NCI-H2107 (cell line): ENCODE measurements at places on chromosomes 1 and 21.

GRCh38 chr1:236773919-236774318, 21.2 kb upstream of the MTR start:
- DNase-seq, result no peak

- DNase-seq, result no peak
These were observed 321.3 kb downstream of the CAMTA1 start for GRCh38 chr1:7106442-7107108.

- no peak for DNase-seq
These were observed 39.7 kb downstream of the PROX1 start for GRCh38 chr1:214027498-214027897.

DNA sequence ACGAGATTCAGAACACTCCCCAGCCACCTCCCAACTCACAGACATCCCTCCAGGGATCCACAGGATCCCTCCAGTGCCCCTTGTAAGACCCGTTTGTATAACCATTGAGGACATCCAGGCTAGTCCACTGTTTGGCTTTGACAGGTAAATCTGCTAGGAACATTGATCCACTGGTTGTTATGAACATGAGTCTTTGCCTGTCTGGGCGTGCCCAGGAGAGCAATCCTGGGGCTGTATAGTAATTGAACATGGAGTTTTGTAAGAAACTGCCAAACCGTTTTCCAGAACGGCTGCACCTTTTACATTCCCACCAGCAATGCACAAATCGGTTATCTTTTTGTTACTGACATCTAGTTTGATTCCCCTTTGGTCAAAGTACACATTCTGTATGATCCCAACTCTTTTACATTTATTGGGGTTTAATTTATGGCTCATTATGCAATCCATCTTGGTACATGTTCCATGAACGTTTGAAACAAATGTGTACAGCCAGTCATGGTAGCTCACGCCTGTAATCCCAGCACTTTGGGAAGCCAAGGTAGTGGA, 88.7 kb downstream of the WDR4 start:
- DNase-seq, result no peak

DNA sequence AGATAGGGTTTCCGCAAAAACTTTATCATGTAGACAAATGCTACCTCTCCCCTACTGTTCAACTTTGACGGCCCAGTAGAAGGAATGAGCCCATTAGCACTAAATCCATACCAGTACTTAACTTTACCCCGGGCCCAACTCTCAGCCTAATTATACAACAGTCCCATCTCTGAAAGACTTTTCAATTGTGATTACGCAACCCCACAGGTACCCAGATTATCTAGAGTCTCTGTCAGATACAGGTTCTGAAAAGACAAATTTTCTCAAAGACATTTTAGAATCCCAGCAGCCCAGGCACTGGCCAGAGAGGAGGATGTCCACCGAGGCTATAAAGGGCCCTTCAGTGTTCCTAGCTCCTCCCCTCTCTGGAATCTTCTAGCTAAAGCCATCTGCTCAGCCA, 15.0 kb downstream of the FAM78B start:
- DNase-seq, result no peak

- DNase-seq, result no peak
These were observed 47.0 kb upstream of the SLC2A1 start for GRCh38 chr1:43005460-43006361.

- no peak for DNase-seq
These were observed 8.6 kb upstream of the LHX4 start for GRCh38 chr1:180221462-180221861.

- no peak for DNase-seq
These were observed 74.6 kb upstream of the TENT5C start for GRCh38 chr1:117531222-117531621.

- DNase-seq, result no peak
These were observed 649.4 kb upstream of the CXADR start for GRCh38 chr21:16863362-16863905.

DNA sequence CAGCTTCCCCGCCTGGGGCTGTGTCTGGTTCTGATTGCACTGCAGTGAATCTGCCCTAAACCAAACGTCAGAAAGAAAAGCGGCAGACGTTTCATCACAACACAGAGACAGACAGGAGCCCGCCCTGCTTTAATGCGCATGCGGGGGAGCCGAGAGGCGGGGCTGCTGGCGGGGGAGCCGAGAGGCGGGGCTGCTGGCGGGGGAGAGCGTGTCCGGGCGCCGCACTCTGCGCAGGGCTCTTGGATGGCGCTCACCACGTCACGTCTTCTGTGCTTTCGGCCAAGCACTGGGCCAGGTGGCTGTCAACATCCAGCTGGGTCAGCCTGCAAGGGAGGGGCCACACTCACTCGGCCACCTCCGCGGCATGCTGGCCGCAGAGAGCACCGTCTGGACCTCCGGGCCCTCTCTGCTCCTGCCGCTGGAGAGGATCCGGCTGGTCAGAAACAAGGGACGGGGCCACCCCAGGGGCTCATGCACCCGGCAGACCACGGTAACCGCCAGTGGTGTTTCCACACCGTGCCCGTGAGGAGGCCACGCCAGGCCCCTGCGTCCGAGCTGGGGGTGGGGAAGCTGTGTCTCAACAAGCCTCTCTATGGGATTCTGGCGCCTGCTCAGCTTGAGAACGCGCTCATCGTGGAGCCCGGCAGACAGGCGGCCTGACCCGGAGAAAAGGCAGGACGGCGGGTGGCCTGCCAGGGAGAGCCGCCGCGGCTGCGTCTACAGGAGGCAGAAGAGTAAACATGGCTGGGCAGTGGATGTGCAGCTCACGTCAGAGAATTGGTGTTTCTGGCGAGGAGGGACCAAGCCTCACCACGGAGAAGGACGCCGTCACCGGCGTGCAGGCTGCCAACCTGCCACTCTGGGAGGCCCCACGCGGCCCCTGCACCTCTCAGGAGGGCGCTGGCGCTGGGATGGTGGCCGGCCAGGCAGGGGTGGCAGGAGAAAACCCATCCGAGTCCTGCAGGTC, 4.8 kb downstream of the FAAP20 start:
- peak; percentile 34 for DNase-seq

DNA sequence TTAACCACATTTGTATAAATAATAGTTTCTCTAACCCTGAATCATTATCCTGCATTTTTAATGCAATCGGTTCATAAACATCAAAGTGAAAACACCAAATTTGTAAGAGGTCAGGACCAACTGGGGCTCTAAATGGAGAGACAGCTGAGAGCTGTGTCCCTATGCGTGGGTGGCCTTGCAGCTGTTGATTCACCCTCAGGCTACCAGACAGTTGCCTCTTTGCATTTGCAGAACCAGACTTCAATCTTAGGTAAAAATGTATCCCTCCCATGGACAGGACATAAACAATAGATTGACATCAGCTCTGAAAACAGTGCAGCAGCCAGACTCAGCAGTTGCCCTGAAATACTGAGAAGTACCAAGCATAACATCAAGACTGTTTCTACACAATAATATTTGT, 8.8 kb upstream of the TGFB2 start:
- DNase-seq, result no peak

DNA sequence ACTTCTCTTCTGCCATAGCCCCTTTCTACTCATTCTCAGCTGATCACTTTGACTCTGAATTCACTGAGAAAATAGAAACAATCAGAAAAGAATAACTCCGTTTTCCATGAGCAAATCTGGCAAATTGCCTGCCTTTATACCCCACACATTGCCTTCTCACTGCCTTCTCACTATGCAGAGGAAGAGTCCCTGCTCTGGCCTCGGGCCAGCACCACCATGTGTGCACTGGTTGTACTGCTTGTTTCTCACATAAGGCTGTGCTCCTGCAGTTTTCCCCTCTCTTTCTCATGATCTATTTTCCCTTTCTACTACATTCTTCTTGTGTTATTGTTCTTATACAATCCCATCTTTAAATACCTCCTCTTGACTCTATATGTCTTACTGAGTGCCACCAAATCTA, 2.3 kb upstream of the HMGCS2 start:
- no peak for DNase-seq

DNA sequence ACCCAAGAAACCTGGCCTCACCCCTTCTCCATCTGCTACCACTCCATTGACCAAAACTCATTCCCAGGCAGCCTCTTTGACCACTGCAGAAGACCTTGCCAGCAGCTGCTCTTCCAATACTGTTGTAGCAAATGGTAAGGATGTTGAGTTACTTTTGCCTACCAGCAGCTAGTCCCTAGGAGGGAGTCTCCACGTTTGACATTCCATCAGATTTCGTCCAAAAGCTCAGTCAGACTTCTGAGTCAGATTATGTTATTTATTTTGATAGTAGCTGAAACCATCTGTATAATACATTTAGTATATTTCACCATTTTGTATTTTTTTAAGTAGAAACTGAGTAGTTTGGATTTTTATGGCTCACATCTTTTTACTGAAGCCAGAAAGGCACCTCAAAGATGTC, 51.5 kb upstream of the WNT2B start:
- DNase-seq, result no peak

GRCh38 chr1:40059338-40059959, 18.9 kb downstream of the CAP1 start:
- no peak for DNase-seq

GRCh38 chr1:77975386-77975785, 3.5 kb downstream of the FUBP1 start:
- no peak for DNase-seq

GRCh38 chr1:204904228-204904810, 33.7 kb downstream of the NFASC start:
- DNase-seq, result no peak

DNA sequence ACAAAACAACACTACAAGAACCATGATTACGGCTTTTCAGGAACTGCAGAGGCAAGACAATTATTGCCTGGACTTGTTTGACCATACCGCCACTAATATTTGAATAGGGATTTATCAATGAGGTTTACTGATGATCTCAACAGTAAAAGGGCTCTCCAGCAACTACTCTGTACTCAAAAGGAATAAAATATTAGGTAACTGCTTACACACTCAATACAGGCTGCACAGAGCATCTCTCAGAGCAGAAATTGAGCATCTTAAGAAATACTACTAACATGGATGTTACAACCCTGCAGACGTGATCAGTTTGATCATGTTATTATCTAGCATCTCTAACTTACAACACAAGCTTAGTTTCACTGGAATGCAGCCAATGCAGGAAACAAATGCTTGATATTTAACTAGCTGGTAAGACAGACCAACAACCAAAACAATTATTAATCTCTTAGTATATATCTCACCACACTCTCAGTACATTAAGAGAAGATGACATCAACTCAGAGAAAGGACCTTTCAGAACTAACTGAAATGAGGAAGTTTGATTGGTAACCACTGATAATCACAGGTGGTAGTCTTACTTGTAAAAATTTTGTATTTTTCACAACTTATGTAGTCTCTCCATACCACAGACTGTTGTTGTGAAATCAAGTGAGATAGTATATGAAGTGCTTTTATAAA, 52.2 kb downstream of the PUM1 start:
- no peak for DNase-seq

GRCh38 chr1:230005040-230005439, 62.0 kb upstream of the GALNT2 start:
- no peak for DNase-seq

GRCh38 chr1:198890214-198890930, 251.5 kb downstream of the PTPRC start:
- DNase-seq, result no peak

- DNase-seq, result no peak
These were observed 586 bp downstream of the CHI3L2 start for GRCh38 chr1:111227851-111228747.
